ENCODE measurements at places on chromosomes 12 and 14. TPM values are rescaled to one million over a fixed set of nuclear protein-coding genes. Genes with fewer than 3 reads are reported as not detected.

Gene DHRS1
- total RNA-seq = 8.6 TPM

Gene AMIGO2
- total RNA-seq = 19.0 TPM

Gene PLA2G1B
- not detected for total RNA-seq

Gene ADAMTS20
- total RNA-seq = not detected

Gene TAMALIN
- total RNA-seq = 11.3 TPM

Gene GLIPR1L1
- total RNA-seq = not detected

Gene HVCN1
- total RNA-seq = 49.1 TPM

Gene B4GALNT1
- total RNA-seq = 1.5 TPM

Gene PRH1
- total RNA-seq = 7.3 TPM

Gene PZP
- total RNA-seq = not detected

Gene SLC25A21
- not detected for total RNA-seq

Gene RFX4
- total RNA-seq = not detected

Gene NXPH4
- 0.26 TPM for total RNA-seq

Gene SELPLG
- 22.2 TPM for total RNA-seq

Gene FGD4
- total RNA-seq = 0.34 TPM

Gene SMOC1
- total RNA-seq = not detected

Gene CCDC196
- not detected for total RNA-seq

Gene FAIM2
- 0.60 TPM for total RNA-seq

Gene DNM1L
- 66.1 TPM for total RNA-seq

Gene PAPLN
- 0.10 TPM for total RNA-seq

Gene LRCOL1
- not detected for total RNA-seq

Gene CFAP54
- total RNA-seq = 0.26 TPM

Gene SPPL3
- total RNA-seq = 24.7 TPM

Gene LIN7A
- total RNA-seq = not detected

Gene RNFT2
- total RNA-seq = 14.8 TPM

Gene DNAJC22
- not detected for total RNA-seq

Gene AVPR1A
- total RNA-seq = not detected

Gene SLC25A47
- total RNA-seq = not detected

Gene SMCO3
- not detected for total RNA-seq

Gene HOXC6
- total RNA-seq = not detected

Gene RHEBL1
- 13.2 TPM for total RNA-seq

Gene ENDOU
- total RNA-seq = 0.08 TPM

Gene FKBP4
- total RNA-seq = 225 TPM

Gene MIA2
- 19.1 TPM for total RNA-seq

Gene PROX2
- 1.5 TPM for total RNA-seq

Gene ZDHHC22
- not detected for total RNA-seq

Gene IFNG
- total RNA-seq = 39.0 TPM

Gene WNT1
- not detected for total RNA-seq

Gene MYH6
- total RNA-seq = not detected

Gene FOXG1
- not detected for total RNA-seq

Gene RFLNA
- not detected for total RNA-seq

Gene TEX52
- not detected for total RNA-seq

Gene PRB2
- not detected for total RNA-seq

Gene ANKLE2
- total RNA-seq = 84.8 TPM

Gene SYCP3
- total RNA-seq = 0.21 TPM

Gene AICDA
- total RNA-seq = not detected

Gene EML5
- 3.3 TPM for total RNA-seq

Gene STON2
- total RNA-seq = 0.37 TPM

Gene SLCO1B3
- not detected for total RNA-seq

Gene EVL
- 225 TPM for total RNA-seq

Gene SERPINA1
- 1.3 TPM for total RNA-seq

Gene ARHGAP9
- total RNA-seq = 154 TPM

Gene OVCH1
- total RNA-seq = not detected

Gene CRACR2A
- total RNA-seq = 26.0 TPM

Gene RIMBP2
- not detected for total RNA-seq

Gene CD163L1
- not detected for total RNA-seq

Gene SETD1B
- total RNA-seq = 15.0 TPM

Gene ASCL1
- not detected for total RNA-seq

Gene EXOC3L4
- not detected for total RNA-seq

Gene TEP1
- 21.6 TPM for total RNA-seq
